CD4-positive, alpha-beta T cell treated with Interleukin-1 beta for 1 hour (primary cell): ENCODE measurements at places on chromosomes 12 and 14.

DNA sequence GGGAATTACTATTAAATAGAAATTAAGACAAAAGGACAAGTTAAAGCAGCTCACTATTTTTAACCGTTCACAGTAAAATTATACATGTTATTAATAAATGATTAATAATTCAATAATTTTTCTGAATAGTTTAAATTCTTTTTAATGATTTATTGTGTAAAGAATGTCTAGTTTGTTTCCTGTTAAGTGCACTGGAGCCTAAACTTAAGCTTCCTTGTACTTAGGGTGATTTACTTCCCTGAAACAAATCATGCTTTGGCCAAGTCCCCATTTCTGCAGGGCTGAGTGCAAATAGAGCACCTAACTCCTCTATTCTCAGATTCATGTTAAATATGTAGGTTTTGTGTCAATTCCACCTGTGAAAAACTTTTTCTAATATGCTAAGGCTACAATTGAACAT is 188.9 kb upstream of the PDZRN4 start:
- no peak for DNase-seq

- no peak for DNase-seq
Measured at GRCh38 chr12:80858356-80858755, 79.4 kb downstream of the LIN7A start.

DNA sequence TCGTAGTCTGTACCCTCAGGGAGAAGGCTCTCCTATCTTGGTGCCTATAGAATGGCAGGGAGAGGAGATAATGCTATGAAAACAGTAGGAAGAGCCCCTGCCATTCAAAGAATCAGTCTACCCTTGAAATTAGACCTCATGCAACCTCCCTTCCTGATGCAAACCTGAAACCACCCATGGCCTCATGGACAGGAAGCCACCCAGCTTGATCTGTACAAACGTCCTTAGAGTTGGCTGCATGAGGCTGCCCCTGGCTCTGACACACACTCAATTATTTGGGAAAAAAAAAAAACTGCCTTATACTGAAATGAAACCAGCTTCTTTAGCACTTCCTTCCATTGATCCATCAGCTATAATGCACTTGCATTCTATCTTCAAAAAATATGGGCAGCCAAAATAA is 116.6 kb upstream of the BCL2L14 start:
- DNase-seq = no peak

GRCh38 chr12:79997096-79997791 is 62.3 kb upstream of the PPP1R12A start:
- no peak for DNase-seq

DNA sequence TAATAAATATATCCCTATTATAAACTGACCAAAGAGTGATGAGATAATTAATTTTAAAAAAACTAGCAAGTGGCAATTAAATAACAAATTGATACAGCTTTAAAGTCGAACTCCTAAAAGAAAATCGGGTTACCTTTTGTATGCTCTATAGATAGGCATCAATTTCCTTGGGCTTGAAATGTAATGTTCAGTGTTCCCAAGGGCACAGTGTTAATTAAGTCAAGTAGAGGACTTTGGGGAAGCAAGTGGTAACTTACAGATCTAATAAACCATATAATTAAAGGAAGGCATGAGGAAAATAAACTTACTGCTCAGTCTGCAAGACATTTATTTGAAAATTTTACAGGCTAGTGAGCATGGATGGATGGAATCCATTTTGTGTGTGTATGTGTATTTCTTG is 220.9 kb downstream of the FSCB start:
- no peak for DNase-seq

DNA sequence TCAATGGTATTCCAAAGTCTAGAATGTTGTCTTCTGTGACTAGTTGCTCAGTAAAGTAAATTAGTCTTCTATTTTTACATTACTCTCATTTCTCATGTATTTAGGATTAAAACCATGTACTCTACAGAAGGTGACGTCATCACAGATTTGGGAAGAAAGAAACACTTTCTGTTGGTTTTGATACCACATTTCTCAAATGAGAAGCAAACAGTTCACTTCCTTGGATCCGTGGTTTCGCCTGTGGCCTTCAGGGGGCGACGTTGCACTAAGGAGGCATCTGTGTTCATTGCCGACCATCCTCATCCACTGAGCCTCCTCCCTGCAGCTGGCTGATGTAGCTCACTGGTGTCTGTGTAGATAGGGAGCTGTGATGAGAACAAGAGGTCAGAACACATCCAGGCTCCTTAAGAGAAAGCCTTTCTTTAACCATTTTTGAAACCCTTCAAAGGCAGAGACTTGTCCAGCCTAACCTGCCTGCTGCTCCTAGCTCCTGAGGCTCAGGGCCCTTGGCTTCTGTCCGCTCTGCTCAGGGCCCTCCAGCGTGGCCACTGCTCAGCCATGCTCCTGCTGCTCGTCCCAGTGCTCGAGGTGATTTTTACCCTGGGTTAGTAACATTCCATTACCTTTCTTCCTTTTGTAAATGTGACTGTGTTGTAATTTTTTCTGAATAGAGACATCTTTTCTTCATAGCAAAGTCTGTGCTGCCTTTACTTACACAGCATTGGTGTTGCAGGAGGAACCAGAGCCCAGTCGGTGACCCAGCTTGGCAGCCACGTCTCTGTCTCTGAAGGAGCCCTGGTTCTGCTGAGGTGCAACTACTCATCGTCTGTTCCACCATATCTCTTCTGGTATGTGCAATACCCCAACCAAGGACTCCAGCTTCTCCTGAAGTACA is 220.6 kb upstream of the OR4E1 start:
- DNase-seq = peak; percentile 61

DNA sequence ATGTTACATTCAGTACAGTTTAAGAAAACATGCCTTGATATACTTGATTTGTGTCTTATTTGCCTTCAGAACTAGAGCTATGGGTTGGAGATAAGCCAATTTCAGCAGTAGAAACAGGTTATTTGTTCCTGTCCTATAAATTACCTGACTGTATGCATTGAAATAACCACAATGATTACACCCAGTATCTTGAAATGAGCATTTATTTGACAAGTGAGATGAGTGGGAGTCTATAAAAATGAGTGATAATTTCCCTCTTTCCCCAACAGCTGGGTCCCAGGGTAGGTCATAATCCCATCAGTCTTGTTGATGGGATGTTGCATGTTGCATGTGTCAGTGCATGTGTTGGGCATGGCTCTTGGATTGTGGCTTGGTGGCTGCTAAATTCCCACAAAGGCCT is 3.7 kb downstream of the TAS2R42 start:
- no peak for DNase-seq

- peak; percentile 24 for DNase-seq
Measured at GRCh38 chr14:68401855-68402254, 391.0 kb downstream of the ZFP36L1 start.
